Iris pigment epithelial cell (primary cell): ENCODE measurements at places on chromosomes 1 and 21.

GRCh38 chr1:233367057-233367803 is 39.7 kb downstream of the MAP3K21 start:
- DNase-seq, result peak; percentile 15

- DNase-seq, result no peak
Observed at GRCh38 chr1:229478852-229479251, 29.3 kb downstream of the NUP133 start.

- DNase-seq, result no peak
Observed at GRCh38 chr1:228998179-228998578, 262.9 kb downstream of the RHOU start.

DNA sequence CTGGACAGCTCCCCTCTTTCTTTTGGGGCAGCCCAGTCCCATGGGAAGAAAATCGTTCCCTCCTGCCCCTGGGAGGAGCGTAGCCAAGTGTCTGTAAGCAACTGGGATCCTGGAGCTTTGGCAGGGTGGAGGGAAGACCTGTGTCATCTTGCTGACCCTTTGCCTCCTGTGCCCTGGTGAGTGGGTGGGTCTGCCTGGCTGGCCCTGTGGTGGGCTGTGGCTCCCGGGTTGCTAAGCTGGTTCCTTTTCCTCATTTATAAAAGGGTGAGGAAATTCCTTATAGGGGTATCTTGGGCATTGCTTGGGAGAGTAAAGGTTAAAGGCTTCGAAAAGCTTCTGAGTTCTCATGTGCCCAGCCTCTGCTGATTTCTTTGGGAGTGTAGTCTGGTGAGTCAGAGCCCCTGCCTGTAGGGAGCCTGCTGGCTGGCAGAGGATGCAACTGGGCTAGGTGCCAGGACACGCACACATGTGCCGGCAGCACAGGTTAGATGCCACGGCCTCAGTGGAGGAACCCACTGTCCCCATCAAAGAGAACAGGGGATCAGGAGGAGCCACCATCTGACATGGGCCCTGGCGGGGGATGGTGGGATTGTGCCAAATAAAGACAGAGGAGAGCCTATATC is 85.2 kb downstream of the ARHGEF10L start:
- DNase-seq, result peak; percentile 52

- no peak for DNase-seq
Observed at GRCh38 chr1:41230656-41231055, 11.4 kb downstream of the SCMH1 start.
